ENCODE measurements at places on chromosomes 12 and 14. TPM values are rescaled to one million over a fixed set of nuclear protein-coding genes. Genes with fewer than 3 reads are reported as not detected.

DNA sequence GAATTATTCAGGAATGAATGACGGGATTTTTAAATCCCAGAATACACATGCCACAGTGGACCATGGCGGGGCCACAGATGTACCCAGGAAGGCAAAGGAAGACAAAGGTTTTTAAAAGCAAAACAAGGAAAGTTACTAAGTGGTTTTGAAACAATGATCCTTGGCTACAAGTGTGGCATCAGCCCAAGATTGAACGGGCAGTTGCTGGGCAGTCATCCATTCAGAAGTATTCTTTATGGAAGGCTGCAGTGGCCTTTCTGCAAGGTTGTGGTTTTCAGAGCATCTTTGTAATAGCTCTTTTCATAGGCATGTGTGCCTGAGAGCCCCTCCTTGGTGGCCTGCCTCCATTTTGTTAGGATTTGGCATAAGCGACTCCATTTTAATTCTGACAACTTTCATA, 13.4 kb upstream of the IFI27 start:
- H3K36me3 ChIP-seq = no peaks in the 10 kb centered on the region
- no peaks in the 10 kb centered on the region for H3K4me1 ChIP-seq
- no peak overlapping the region for H3K4me3 ChIP-seq
- no peak for DNase-seq
- H3K27me3 ChIP-seq = no peaks in the 10 kb centered on the region
- H3K27ac ChIP-seq = no peak overlapping the region

Gene KIF5A
- total RNA-seq = 3.0 TPM

DNA sequence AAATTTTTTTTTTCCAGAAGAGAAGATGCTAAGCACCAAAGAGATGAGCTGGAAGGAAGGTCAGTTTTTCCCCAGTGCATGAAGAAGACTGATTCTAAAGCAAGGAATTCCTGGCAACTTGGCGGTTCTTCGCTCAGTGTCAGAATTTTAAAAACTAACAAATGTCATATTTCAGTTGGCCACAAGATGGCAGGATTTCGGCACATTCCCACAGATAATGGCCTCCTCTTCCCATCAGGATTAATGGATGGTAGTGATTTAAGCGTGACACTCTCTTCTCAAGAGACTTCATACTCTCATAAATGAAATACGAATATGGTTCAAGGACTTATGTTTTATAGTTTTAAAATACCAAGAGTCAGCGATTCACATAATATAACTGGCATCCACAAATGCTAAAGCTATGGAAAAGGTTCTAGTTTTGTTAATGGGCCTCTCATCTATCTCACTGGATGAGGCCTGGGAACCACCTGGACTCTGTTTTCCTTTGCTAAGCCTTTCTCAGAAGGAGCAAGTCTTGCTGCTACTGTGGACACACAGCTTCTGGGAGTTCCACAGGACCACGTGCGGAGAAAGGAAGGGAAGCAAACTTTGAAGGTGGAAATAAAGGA, 46.1 kb upstream of the PTPRO start:
- H3K4me3 ChIP-seq = no peak overlapping the region
- no peaks in the 10 kb centered on the region for H3K27me3 ChIP-seq
- no peaks in the 10 kb centered on the region for H3K36me3 ChIP-seq
- no peaks in the 10 kb centered on the region for H3K4me1 ChIP-seq
- H3K27ac ChIP-seq = no peak overlapping the region

Gene SLC4A8
- 18.8 TPM for total RNA-seq

- no peak overlapping the region for H3K4me3 ChIP-seq
- no peaks in the 10 kb centered on the region for H3K27me3 ChIP-seq
- no peaks in the 10 kb centered on the region for H3K4me1 ChIP-seq
- no peaks in the 10 kb centered on the region for H3K36me3 ChIP-seq
- H3K27ac ChIP-seq = no peak overlapping the region
Observed at GRCh38 chr14:20620798-20621478, 20.6 kb downstream of the OR6S1 start.

- no peak overlapping the region for H3K4me3 ChIP-seq
- H3K27me3 ChIP-seq = no peaks in the 10 kb centered on the region
- H3K36me3 ChIP-seq = no peaks in the 10 kb centered on the region
- H3K4me1 ChIP-seq = no peaks in the 10 kb centered on the region
- DNase-seq = no peak
Observed at GRCh38 chr12:8867786-8868185, 45.4 kb downstream of the A2ML1 start.

DNA sequence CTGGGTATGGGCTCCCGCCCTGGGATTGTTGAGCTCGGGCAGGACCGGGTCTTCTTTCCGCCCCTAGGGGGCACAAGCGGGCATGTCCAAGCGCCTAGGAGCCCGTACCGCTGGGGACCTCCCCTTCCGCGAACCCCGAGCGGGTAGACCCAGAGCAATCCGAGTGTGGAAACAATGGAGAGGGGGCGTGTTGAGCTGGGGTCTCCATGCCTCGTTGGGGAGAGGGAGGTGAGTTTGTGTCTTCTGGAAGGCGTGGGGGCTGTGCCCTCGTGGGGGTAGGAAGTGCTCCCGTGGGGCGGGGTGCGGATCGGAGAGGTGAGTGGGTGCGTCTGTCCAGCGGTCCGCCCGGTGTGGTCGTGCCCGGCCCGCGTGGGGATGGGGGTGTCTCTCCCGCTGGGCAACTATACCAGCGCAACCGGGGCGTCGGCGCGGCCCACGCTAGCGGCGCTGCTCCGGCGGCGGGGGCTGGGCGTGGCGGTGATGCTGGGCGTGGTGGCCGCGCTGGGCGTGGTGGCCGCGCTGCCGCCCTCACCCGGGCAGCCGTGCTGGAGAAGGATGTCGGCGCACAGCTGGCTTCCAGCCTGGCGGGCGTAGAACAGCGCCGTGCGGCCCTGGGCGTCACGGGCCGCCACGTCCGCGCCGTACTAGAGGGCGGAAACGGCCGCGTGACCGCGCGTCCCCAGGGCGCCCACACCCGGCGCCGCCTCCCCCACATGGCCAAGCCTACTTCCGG, 12.2 kb downstream of the AGAP2 start:
- H3K27ac ChIP-seq = peak overlapping the region; percentile 82
- no peaks in the 10 kb centered on the region for H3K27me3 ChIP-seq
- peaks cover 4% of the 10 kb centered on the region for H3K4me1 ChIP-seq
- no peak for DNase-seq
- H3K36me3 ChIP-seq = no peaks in the 10 kb centered on the region
- peak overlapping the region; percentile 93 for H3K4me3 ChIP-seq

- H3K4me1 ChIP-seq = peaks cover 3% of the 10 kb centered on the region
- no peaks in the 10 kb centered on the region for H3K27me3 ChIP-seq
- H3K27ac ChIP-seq = no peak within 1 kb of the TSS
- DNase-seq = no peak
- no peaks in the 10 kb centered on the region for H3K36me3 ChIP-seq
Observed at GRCh38 chr12:85836197-85837090, at the start of gene RASSF9. TSS of gene RASSF9 (minus strand) at chr12:85836409. CDS start at chr12:85836201, 208 bp downstream.

GRCh38 chr14:83838226-83838625, 1691.7 kb upstream of the FLRT2 start:
- no peaks in the 10 kb centered on the region for H3K4me1 ChIP-seq
- H3K36me3 ChIP-seq = no peaks in the 10 kb centered on the region
- no peak for DNase-seq
- H3K27me3 ChIP-seq = no peaks in the 10 kb centered on the region

GRCh38 chr12:112782943-112783342, 8.6 kb upstream of the RPH3A start:
- no peaks in the 10 kb centered on the region for H3K4me1 ChIP-seq
- no peak overlapping the region for H3K4me3 ChIP-seq
- no peaks in the 10 kb centered on the region for H3K36me3 ChIP-seq
- no peak overlapping the region for H3K27ac ChIP-seq
- H3K27me3 ChIP-seq = peaks cover 20% of the 10 kb centered on the region

GRCh38 chr12:40232602-40233001, 7.8 kb downstream of the LRRK2 start:
- no peaks in the 10 kb centered on the region for H3K27me3 ChIP-seq
- no peaks in the 10 kb centered on the region for H3K36me3 ChIP-seq
- no peak overlapping the region for H3K4me3 ChIP-seq
- DNase-seq = no peak
- H3K4me1 ChIP-seq = no peaks in the 10 kb centered on the region

GRCh38 chr14:100116134-100116533, 43.3 kb downstream of the DEGS2 start:
- no peak overlapping the region for H3K4me3 ChIP-seq
- no peak for DNase-seq
- H3K27me3 ChIP-seq = no peaks in the 10 kb centered on the region
- H3K4me1 ChIP-seq = no peaks in the 10 kb centered on the region
- no peak overlapping the region for H3K27ac ChIP-seq
- no peaks in the 10 kb centered on the region for H3K36me3 ChIP-seq

DNA sequence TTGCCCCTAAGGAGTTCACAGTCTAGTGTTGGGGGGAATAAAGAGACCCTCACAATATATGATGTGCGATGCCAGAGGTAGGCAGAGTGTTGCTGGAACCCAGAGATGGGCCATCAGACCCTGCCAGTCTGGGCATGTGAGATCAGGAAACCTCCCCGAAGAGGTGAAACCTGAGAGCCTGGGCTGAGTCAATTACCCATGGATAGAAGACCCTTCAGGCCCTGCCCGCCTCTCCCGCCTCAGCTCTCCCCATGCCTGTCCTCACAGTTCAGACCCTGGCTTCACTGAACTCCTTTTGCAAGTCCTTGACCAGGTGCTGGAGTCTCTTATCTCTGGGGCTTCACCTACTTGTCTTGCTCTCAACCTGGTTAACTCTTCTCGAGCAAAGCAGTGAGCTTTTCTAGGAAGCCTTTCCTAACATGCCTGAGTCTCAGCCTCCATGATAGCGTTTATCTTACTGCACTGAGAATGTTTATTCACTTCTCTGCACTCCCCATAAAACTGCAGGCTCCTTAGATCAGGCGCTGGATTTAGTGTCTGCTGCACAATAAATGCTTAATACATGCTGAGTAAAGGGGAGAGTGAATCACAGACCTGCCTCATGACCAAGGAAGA, 19.6 kb downstream of the ALDH1L2 start:
- H3K4me3 ChIP-seq = no peak overlapping the region
- no peak overlapping the region for H3K27ac ChIP-seq
- no peak for DNase-seq
- H3K4me1 ChIP-seq = peaks cover 7% of the 10 kb centered on the region
- H3K27me3 ChIP-seq = no peaks in the 10 kb centered on the region

- H3K36me3 ChIP-seq = no peaks in the 10 kb centered on the region
- no peak for DNase-seq
- H3K4me1 ChIP-seq = no peaks in the 10 kb centered on the region
- peak overlapping the region; percentile 29 for H3K27ac ChIP-seq
Observed at GRCh38 chr14:27672047-27672446, 1074.2 kb upstream of the NOVA1 start.

- no peaks in the 10 kb centered on the region for H3K4me1 ChIP-seq
- no peaks in the 10 kb centered on the region for H3K36me3 ChIP-seq
- no peak overlapping the region for H3K27ac ChIP-seq
- no peak for DNase-seq
- H3K4me3 ChIP-seq = no peak overlapping the region
- no peaks in the 10 kb centered on the region for H3K27me3 ChIP-seq
Observed at GRCh38 chr12:92167075-92167474, 21.4 kb upstream of the BTG1 start.

DNA sequence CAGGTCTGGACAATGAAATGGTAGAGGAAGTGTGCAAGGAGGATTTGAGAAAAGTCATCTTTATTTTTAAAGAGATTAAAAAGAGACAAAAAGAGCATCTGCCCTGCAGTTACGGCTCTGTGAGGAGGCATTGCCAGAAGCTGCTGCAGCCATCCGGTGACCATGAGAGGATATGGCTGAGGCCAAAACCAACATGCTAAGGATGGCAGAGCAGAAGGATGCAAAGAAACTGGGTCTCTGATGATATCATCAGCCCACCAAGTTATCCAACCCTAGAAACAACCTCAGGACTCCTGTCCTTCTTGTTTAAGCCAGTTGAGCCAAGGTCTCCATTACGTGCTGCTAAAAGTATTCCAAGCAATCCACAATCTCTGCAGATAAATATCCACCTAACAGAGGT, 48.0 kb upstream of the CCND2 start:
- H3K27ac ChIP-seq = no peak overlapping the region
- no peaks in the 10 kb centered on the region for H3K4me1 ChIP-seq
- no peak overlapping the region for H3K4me3 ChIP-seq
- DNase-seq = no peak

DNA sequence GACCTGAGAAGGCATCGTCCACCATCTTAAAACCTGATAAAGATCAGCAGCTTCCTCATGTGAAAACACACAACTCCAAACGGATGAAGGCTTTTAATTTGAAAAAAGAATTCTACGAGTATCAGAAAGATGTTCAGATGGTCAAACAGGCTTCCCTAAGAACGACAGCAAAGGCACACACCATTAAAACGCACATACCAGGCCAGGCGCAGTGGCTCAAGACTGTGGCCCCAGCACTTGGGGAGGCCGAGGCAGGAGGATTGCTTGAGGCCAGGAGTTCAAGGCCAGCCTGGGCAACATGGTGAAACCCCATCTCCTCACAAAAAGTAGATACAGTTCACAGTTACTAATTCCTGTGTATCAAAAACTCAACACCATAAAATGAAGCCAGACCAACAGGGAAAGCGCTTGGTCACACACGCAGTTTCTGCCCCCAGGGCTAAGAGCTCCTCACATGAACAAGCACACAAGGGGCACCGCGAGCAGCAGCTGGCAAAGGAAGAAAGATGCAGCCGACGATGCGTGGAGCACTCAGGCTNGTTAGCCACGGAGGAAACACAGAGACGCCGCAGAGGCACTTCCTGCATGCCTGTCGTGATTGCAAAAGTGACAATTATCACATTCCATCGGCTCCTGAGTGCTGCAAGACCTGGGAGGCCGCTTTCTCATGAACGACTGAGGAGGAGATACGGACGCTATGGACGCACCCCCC, 78.0 kb downstream of the NOC4L start:
- 0 out of 2 replicates have a peak, but pooled peaks cover 2% of the 10 kb centered on the region for H3K4me1 ChIP-seq
- peaks cover 4% of the 10 kb centered on the region for H3K27me3 ChIP-seq
- no peaks in the 10 kb centered on the region for H3K36me3 ChIP-seq

GRCh38 chr12:43914391-43914790, 78.5 kb downstream of the TMEM117 start:
- no peak for DNase-seq
- no peaks in the 10 kb centered on the region for H3K27me3 ChIP-seq
- no peak overlapping the region for H3K4me3 ChIP-seq
- no peak overlapping the region for H3K27ac ChIP-seq

DNA sequence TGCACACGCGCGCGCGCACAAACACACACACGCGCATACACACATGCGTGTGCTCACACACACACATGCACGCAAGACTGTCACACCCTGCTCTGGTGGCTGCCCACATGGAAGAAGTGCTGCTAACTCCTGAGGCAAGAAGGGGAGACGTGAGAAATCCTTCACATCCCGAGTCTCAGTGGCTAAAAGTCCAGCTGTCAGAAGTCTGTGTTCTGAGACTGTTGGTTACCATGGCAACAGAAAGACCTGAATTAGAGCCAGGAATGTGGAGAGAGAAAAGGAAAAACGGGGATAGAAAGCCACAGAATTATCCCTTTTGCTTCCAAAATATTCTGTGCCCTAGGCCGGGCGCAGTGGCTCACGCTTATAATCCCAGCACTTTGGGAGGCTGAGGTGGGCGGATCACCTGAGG, 71.2 kb downstream of the PPFIBP1 start:
- DNase-seq = no peak
- no peaks in the 10 kb centered on the region for H3K36me3 ChIP-seq
- no peaks in the 10 kb centered on the region for H3K27me3 ChIP-seq
- no peak overlapping the region for H3K4me3 ChIP-seq

Gene HOXC12
- 5.1 TPM for total RNA-seq

All from Panc1 (cell line).